CD8-positive, alpha-beta memory T cell (primary cell): ENCODE measurements at places on chromosomes 3 and 15. TPM values are rescaled to one million over a fixed set of nuclear protein-coding genes. Genes with fewer than 3 reads are reported as not detected.

Gene IFT122
- 4.3 TPM for polyA plus RNA-seq

Gene SPINK8
- polyA plus RNA-seq: not detected

Gene CTDSPL
- not detected for polyA plus RNA-seq

Gene HACL1
- 35.0 TPM for polyA plus RNA-seq

Gene GABRB3
- not detected for polyA plus RNA-seq

Gene NR2E3
- polyA plus RNA-seq: not detected

Gene KCNAB1
- 0.32 TPM for polyA plus RNA-seq

Gene PATL2
- polyA plus RNA-seq: 19.8 TPM

Gene BCHE
- polyA plus RNA-seq: not detected

Gene SLC24A5
- polyA plus RNA-seq: not detected

Gene NKIRAS1
- polyA plus RNA-seq: 5.3 TPM

Gene FOXB1
- 0.10 TPM for polyA plus RNA-seq

Gene KIF9
- 7.6 TPM for polyA plus RNA-seq

Gene TNIK
- polyA plus RNA-seq: 17.7 TPM

Gene MED12L
- polyA plus RNA-seq: 0.02 TPM

Gene GPR149
- polyA plus RNA-seq: not detected

Gene RFX7
- polyA plus RNA-seq: 3.5 TPM

Gene SLC6A1
- polyA plus RNA-seq: not detected

Gene STAB1
- polyA plus RNA-seq: 0.05 TPM

Gene FANCD2OS
- polyA plus RNA-seq: not detected

Gene FAM3D
- not detected for polyA plus RNA-seq

Gene CCR8
- 2.1 TPM for polyA plus RNA-seq

Gene SMCO1
- not detected for polyA plus RNA-seq

Gene NANOGP8
- polyA plus RNA-seq: not detected

Gene HIGD2B
- polyA plus RNA-seq: not detected

Gene KLHL6
- polyA plus RNA-seq: 9.1 TPM

Gene LMOD3
- 0.14 TPM for polyA plus RNA-seq

Gene CYP1A2
- polyA plus RNA-seq: not detected

Gene CP
- polyA plus RNA-seq: not detected

Gene KCNH8
- polyA plus RNA-seq: not detected

Gene LRTM1
- not detected for polyA plus RNA-seq

Gene ATP13A4
- polyA plus RNA-seq: not detected

Gene DAPK2
- 2.2 TPM for polyA plus RNA-seq

Gene PPP2R3A
- polyA plus RNA-seq: 0.18 TPM

Gene CHCHD6
- 12.0 TPM for polyA plus RNA-seq

Gene MEGF11
- polyA plus RNA-seq: not detected

Gene C3orf80
- polyA plus RNA-seq: not detected
